Right kidney (tissue), 9 donors: ENCODE measurements at places on chromosomes 2 and 18.

DNA sequence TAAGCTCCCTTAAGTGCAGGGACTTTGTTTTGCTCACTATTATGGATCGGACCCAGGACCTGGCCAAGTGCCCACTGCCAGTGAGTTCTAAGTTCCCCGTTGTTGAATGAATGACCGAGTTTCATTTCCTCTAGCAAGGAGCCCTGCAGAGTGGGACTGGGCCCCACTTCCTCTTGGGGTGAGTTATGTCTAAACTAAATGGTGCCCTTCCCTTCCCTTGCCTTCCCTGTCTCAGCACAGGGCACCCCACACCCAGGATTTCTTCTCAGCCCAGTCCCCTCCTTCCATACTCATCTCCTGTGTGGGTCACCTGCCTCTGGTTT, 195.3 kb upstream of the HS6ST1 start:
- DNase-seq = no peak

DNA sequence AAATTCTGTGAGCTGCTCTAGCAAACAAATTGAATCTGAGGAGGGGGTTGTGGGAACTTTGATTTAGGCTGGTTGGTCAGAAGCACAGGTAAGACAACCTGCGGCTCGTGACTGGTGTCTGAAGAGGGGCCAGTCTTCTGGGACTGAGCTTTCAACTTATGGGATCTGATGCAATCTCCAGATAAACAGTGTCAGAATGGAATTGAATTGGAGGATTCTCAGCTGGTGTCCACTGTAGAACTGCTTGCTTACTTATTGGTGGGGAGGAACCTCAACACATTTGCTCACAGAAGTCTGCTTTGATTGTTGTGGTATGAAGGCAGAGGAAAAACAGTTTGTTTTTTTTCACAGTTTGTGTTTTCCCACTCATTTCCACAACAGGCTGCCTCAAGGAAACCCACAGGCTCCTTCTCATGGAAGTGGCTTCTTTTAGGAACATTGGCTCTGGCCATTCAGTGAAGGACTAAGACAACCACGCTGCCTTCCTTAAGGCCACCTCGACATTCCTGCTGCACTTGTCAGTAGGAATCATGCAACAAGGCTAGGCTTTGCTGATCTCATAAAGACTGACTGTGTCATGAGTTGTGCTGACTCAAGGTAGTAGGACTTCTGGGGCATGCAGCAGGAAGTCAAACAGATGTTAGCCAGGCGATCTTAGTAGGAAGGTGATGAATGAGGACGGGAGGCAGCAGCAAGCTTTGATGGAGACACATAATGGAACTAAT, 104.7 kb downstream of the TSN start:
- no peak for DNase-seq

DNA sequence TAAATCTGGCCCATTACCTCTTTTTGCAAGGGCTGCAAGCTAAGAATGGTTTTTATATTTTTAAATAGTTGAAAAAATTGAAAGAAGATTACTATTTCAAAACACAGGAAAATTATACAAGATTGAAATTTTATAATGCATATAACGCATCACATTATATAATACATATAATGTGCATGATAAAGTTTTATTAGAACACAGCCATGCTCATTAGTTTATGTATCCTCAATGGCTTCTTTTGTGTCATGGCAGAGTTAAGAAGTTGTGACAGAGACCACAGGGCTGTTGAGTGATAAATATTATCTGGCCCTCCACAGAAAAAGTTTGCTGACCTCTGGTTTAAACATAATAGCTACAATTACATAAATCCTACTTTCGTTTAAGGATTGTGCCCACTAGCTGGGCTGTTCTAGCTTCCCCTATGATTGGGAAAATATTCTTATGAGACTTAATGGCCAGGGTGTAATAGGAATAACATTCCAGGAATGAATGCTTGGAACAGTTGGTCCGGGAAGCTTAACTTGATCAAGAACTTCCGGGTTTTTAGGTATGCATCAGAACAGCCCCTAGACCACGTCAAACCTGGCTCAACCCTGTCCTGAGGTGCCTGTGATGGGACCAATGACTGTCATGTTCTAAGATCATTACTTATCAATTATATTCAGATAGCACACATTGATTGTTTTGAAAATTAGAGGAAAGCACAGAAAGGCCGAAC, 98.7 kb upstream of the LPIN2 start:
- DNase-seq = no peak

DNA sequence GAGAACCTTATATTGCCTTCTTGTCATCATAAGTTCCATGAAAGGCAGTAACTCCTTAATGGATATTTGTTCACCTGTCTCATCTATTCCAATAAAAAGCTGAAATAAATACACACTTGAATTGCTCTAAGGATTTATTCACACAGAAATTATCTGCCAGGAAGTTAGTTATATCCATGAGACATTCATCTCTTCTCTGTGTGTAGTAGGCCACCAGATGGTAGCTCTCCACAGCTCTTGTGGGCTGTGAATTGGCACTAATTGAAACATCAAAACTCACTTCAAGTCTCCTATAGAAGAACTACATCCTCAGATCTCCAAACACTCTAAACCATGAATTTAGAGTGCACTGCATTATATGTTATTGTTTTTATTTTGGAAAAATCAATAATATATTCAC, 189.6 kb downstream of the DSC3 start:
- DNase-seq = no peak

DNA sequence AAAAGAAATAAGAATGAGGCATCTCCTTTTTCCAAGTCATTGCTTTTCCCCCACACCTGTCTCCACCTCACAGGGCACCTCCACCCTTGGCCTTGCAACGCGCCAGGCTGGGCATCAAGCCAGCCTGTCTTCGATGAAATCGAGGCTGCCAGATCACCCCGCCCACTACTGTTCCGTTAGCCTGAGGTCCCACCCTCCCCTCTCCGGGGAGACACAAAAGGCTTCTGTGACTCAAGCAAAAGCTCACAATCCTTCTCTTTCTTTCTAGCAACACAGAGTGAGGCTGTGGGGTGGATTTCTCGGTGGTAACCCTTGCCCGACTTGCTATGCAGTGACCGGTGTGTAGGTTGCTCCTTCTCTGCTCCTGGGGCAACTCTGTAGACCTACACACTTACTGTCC, 9.9 kb downstream of the TNP1 start:
- DNase-seq = no peak

DNA sequence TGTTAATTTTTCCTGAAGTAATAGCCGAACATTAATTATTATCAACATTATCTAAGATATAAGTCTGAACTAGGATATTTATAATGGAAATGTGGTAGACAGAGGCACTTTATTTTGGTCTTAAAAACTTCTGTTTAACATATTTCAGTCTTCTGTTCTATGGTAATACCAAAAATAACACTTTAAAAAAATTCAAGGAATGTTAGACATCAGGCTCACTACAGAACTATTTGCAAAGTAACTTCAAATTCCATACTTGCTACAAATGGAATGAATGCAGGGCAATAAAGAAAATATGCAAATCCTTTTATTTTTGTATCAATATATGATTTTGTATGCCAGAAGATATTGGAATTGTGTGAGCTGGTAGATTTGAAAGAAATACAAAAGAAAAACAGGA, 345.5 kb upstream of the DSEL start:
- no peak for DNase-seq

- no peak for DNase-seq
These were observed 45.6 kb downstream of the ONECUT2 start for GRCh38 chr18:57480733-57481132.

GRCh38 chr2:118981632-118982031, 39.6 kb downstream of the MARCO start:
- DNase-seq = no peak

DNA sequence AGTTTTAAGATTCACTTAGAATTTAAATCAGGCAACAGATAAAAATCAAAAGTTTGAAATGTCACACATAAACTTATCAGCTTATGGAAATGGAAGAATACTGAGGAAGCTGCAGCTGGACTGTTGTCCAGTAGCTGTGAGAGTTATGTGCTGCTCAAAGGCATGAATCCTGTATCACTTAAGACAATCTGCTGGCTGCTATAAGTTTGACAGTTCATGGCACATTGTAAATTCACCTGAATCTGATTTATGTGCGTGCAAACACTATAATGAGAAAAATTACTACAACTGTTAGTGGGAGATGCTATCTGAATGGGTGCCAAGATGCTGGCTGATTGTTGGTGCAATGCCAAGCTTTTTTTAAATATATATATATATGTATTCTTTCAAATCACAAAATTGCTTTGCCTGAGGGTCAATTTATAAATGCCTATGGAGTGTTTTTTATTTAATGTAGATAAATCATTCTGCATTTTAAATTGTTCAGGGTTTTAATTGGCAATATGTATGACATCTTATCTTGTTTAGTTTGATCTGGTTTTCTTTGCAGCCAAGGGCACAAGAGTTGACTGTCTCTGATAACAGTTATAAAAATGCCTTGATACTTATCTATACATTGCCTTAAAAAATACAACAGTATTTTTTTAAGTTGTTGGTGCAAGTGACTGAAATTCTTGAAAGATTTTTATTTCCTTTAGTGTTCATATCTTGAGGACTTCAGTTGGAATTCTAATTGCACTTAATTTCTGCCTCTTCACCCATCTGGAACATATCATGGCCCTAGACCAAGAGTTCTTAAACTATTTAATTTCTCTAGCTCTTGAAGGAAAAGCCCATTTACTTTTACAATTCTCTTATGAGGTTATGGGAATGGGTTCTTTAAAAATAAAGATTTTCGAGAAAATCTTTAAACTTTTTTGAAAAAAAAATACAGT, 48.7 kb downstream of the CAVIN2 start:
- no peak for DNase-seq

DNA sequence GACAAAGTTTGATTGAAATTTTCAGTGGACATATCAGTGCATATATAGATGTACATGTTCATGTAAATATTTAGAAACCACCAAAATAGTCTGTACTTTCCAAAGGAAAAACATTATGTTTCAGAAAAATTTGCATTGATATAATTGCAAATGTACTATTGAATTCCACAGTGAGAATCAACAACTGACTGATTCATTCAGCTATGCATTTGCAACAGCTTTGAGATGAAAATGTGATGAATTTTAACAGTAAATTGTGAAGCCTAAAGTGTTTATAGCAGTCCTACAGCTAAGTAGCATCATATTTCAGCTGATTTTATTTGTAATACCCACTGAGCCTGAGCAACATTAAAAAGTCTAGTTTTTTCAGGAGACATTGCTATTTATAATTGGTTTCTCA, 1647.4 kb upstream of the DDX18 start:
- DNase-seq = no peak

DNA sequence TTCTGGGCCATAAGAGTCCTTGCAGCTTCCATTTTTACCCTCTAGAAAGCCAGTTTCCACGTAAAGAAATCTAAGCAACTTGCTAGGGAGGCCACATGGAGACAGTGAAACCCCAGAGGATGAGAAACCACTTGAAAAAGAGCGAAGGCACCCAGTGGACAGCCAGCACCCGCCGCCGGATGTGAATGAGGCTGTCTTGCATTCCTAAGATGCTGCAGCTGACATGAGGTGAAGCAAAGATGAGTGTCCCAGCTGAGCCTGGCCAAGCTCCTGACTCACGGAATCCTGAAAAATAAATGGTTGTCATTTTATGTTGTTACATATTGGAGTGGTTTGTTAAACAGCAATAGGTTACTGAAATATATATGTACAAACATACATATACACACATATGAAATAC, 65.9 kb upstream of the STPG4 start:
- no peak for DNase-seq

- DNase-seq = no peak
These were observed 26.8 kb downstream of the MEX3C start for GRCh38 chr18:51170664-51171063.

DNA sequence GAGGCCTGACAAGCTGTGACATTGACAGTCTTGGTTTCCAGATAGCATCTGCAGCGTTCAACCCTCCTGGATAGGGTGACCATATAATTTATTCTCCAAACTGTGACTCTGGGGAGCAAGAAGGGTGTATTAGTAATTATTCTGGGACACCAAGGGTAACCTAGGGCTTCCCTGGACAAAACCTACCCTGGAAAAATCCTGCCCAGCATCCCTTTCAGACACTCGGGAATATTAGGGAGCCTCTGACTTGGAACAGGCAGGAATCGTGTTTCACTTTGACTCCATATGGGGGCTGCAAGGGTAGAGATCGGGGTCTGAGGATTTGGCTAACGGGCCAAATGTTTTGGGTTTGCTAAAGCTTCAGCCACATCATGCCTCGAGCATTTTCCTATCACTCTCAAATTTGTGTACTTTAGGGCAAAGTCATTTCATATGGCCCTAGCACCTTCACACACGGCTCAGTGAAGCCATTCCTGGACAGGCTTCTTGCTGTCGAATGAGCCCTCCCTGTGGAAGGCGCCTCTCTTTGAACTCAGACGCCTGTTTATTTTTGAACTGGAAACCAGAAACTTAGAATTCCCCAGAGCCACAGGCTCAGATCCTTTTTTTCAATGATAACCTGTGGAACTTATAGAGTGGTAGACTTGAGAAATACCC, 129.9 kb downstream of the DDX1 start:
- no peak for DNase-seq

DNA sequence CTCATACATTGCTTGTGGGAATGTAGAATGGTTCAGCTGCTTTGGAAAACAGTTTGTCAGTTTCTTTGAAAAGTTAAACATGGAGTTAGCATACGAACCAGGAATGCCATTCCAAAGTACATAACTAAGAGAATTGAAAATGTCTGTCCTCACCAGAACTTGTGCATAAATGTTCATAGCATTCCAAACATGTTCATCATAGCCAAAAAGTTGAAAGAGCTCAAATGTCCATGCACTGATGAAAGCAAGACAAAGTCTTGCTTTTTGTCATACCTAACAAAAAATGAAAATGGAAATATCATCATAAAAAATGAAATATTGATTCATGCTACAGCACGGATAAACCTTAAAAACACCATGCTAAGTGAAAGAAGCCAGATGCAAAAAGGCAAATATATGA, 408.8 kb upstream of the UBE2E3 start:
- DNase-seq = no peak

DNA sequence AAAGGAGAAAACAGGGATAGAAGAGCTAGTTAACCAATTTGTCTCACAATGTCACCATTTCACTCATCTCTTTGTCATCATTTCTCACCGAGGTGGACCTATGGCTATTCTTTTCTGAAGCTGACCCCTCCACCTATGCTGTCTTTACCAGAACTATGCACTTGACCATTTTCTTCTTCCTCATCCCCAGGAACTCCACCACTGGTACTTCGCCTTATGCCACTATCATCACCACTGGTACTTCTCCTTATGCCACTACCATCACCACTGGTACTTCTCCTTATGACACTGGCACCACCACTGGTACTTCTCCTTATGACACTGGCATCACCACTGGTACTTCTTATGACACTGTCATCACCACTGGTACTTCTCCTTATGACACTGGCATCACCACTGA, 745.8 kb upstream of the CHAC2 start:
- DNase-seq = no peak

DNA sequence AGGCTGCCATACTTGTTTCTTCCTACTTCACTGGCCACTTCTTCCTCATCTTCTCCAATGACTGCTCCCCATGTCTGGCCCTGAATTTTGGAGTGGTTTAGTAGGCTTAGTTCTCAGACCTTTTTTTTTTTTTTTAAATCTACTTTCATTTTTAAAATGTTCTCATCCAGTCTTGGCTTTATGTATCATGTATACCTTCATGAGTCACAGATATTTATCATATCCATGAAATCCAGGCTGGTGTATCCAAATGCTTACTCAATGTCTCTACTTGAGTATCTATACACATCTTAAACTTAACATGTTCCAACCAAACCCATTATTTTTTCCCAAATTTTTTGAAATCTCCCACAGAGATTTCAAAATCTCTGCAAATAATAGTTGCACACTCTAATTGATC, 26.3 kb upstream of the CFAP36 start:
- DNase-seq = no peak
